ENCODE measurements at places on chromosomes 5 and 9.

DNA sequence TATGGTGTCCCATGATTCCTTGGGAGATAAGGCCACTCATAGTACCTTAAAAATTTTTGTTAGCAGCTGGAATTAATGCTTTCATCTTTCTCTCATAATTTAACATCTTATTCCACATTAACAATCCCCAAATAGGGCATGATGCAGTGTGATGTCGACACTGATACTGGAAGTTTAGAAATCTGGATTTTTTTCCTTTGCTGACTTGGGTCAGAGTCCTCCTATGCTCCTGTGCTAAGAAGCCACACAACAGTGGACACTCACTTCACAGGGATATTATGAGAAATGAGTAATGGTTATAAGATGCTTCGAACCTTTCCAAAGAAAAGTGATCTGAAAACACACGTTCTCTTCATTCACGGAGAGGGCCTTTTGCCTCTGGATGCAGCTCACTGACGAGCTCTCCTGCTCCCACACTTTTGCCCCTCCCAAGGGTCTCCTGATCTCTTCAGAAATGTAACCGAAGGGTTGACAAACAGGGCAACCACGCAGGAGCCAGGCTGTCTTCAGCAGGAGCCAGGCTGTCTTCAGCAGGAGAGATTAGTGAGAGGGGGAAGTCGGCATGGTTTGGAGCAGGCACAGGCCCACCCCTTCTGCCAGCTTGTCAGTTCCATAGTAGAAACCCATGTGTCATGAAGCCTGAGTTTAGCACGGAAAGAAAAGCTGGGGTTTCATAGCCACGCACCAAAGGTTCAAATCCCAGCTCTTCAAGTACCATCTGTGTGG, 247.8 kb downstream of the AOPEP start:
- no peak for DNase-seq

GRCh38 chr9:27542508-27542907, 12.9 kb upstream of the MOB3B start:
- DNase-seq, result no peak

GRCh38 chr5:156051972-156052371, 275.0 kb upstream of the SGCD start:
- DNase-seq, result no peak

DNA sequence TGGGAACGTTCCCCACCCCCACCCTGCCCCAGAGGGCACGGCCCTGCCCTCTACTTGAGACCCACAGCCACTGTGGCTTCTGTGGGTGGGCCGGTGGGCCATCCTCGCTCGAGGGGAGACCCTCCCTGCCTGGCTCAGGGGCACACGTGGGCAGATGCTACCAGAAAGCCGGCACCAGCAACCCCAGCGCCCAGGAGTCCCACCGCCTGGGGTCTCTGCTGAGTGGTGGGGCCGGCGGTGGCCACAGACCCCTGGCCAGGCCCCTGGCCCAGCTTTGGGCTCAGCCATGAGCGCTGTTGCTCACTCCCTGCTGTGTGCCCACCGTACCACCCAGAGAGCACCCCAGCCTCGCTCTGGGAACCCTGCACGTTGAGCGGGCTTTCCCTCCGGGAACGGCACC, 16.5 kb upstream of the NRARP start:
- DNase-seq, result no peak

GRCh38 chr9:4177970-4178758, 121.7 kb downstream of the GLIS3 start:
- no peak for DNase-seq

GRCh38 chr5:129096382-129096991, 1.9 kb downstream of the ISOC1 start:
- DNase-seq, result no peak

DNA sequence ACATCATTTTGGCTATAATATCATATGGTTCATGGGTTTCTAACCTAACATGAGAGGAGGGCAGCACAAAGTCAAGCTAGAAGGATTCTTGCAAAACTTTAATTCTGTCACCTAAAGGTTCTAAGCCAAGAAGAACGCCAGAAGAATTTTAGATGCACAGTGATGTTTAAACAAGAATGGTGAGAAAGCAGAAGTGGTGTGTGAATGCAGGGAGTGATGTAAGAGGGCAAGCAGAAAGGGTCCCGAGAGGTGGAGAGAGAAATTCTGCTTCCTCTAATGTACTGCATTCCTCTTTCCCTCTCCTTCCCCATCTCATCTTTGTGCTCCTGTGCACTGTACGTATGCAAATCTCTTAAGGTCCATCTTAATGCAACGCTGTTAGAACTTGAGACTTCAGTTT, 2.1 kb upstream of the TRMO start:
- DNase-seq, result no peak

DNA sequence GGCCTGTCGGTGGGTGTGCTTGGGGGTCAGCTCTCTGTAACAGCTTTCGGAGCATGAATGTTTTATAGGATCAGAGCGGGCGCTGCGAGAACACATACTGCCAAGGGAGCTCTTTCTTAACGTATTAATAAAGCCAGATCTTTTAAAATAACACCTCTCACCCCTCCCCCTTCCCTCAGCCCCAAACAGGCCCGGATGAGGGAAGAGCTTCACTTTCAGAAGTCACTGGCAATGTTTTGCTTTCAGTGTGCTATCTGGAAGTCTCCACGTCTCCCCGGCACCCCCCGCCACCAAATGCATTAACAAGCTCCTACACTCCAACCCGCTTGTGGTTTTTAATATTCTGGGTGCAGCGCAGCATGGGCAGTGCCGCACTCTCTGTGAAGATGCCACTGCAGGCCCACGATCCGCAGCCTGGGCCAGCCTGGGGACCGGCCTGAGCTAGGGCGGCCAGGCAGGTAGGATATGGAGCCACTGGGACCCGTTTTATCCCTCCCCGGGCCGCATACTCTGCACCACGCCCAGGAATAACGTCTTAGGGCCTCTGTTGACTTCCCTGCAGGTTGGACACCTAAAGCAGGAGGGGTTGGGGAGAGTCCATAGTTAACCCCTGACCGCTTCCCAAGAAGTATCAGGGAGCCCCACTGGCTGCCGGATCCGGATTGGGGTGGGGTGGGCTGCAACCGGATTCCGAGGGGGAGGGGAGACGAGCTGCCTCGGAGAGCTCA, 12.6 kb downstream of the NR2F1 start:
- DNase-seq, result no peak

GRCh38 chr9:133946840-133947486, 45.2 kb downstream of the VAV2 start:
- DNase-seq, result no peak

- no peak for DNase-seq
Measured at GRCh38 chr9:135043345-135043744, 44.1 kb upstream of the OLFM1 start.

Measured in naive thymus-derived CD4-positive, alpha-beta T cell (primary cell).